GM23248 (cell line): ENCODE measurements at places on chromosomes 7 and 10. TPM values are rescaled to one million over a fixed set of nuclear protein-coding genes. Genes with fewer than 3 reads are reported as not detected.
A peak's percentile ranks its signal among the peaks of the same experiment; 100 is the strongest.

DNA sequence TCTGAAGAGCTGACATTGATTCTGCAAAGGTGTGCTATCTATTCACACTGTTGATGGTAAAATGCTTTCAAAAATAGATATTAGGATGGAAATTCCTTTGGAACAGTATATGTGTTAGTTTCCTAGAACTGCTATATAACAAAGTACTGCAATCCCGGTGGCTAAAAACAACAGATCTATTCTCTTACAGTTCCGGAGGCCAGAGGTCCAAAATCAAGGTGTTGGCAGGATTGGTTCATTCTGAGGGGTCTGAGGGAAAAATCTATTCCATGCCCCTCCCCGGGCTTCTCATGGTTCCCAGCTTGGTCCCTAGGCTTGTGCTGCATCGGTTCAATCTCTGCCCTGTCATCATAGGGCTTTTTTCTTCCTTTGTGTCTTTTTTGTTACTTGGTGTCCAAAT, 79.9 kb downstream of the ADD3 start:
- DNase-seq, result no peak
- H3K27me3 ChIP-seq, result no peaks in the 10 kb centered on the region
- peaks cover 30% of the 10 kb centered on the region for H3K4me1 ChIP-seq
- H3K4me3 ChIP-seq, result no peak overlapping the region

GRCh38 chr7:121103579-121103978, 115.1 kb downstream of the CPED1 start:
- H3K36me3 ChIP-seq, result no peaks in the 10 kb centered on the region; the same call in 1 of the 2 replicates
- no peaks in the 10 kb centered on the region for H3K27me3 ChIP-seq
- DNase-seq, result no peak
- peaks cover 6% of the 10 kb centered on the region; the same call in 1 of the 2 replicates for H3K4me1 ChIP-seq

The ACADSB gene
- total RNA-seq, result 3.7 and 3.9 TPM in 2 replicates

DNA sequence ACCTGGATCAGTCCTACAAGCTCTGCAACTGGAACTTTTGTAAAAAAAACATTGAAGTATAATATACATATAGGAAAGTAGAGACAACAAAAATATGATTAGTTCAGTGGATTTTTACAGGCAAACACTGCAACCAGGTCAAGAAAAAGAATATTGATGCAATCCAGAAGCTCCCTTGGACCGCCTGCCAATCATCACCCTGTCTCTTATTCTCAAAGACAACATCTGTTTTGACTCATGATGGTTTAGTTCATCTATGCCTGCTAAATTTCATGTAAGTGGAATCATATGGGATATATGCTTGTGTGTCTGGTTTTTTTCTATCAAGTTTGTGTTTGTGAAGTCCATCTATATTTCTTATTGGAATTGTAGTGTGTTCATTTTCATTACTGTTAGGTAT, 7.7 kb upstream of the HYCC1 start:
- no peak for DNase-seq
- no peaks in the 10 kb centered on the region for H3K36me3 ChIP-seq
- peak overlapping the region; percentile 44; the same call in 1 of the 2 replicates for H3K4me3 ChIP-seq
- peaks cover 28% of the 10 kb centered on the region for H3K4me1 ChIP-seq
- H3K27ac ChIP-seq, result peak overlapping the region; percentile 93

The CDK14 gene
- total RNA-seq, result 21.2 and 24.9 TPM in 2 replicates

- no peaks in the 10 kb centered on the region for H3K36me3 ChIP-seq
- H3K4me3 ChIP-seq, result no peak overlapping the region
- H3K27ac ChIP-seq, result no peak overlapping the region
- H3K4me1 ChIP-seq, result no peaks in the 10 kb centered on the region
- DNase-seq, result no peak
Observed at GRCh38 chr10:98921316-98921715, 314.3 kb downstream of the HPSE2 start.

The RGS10 gene
- 26.9 and 27.8 TPM in 2 replicates for total RNA-seq

DNA sequence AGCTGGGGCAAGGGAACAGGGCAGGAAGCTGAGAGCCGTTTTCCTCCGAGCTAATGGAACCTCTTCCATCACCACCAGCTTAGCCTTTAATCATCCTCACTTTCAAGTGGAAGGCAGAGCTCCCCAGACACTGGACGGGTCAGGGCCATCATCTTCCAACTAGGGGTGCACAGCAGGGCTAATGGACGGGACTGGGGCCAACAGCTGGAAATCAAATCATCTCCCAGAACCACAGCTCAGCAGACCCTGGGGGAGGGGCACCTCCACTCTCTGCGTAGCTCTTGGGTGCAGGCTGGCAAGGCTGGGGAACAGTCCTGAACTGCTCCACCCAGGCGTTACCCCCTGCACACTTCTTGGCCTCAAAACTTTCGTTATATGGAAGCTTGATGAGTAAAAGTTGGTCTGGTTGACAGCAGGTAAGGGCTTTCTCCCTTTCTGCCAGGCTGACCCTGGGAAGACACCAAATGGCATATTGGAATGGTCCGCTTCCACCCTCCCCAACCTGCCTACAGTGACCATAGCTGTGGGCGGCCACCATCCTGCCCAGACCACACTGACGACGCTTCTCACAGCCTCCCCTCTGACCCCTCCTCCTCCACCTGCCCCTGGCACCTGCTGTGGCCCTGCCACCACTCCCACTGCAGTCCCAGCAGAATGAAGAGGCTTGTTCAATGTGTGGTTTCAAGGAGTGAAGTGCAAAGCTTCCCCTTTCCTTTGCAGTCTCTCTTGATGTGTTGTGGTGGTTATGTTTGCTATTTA, 51.7 kb upstream of the RET start:
- H3K36me3 ChIP-seq, result no peaks in the 10 kb centered on the region
- no peaks in the 10 kb centered on the region for H3K4me1 ChIP-seq
- H3K4me3 ChIP-seq, result no peak overlapping the region
- DNase-seq, result no peak
- no peak overlapping the region for H3K27ac ChIP-seq

GRCh38 chr10:15652117-15652516, 67.6 kb downstream of the ITGA8 start:
- H3K27ac ChIP-seq, result no peak overlapping the region
- no peak overlapping the region for H3K4me3 ChIP-seq
- H3K27me3 ChIP-seq, result no peaks in the 10 kb centered on the region
- no peaks in the 10 kb centered on the region for H3K36me3 ChIP-seq
- no peaks in the 10 kb centered on the region for H3K4me1 ChIP-seq

The ABCA13 gene
- 0.11 TPM in 1 of 2 replicates, not detected in the other for total RNA-seq

DNA sequence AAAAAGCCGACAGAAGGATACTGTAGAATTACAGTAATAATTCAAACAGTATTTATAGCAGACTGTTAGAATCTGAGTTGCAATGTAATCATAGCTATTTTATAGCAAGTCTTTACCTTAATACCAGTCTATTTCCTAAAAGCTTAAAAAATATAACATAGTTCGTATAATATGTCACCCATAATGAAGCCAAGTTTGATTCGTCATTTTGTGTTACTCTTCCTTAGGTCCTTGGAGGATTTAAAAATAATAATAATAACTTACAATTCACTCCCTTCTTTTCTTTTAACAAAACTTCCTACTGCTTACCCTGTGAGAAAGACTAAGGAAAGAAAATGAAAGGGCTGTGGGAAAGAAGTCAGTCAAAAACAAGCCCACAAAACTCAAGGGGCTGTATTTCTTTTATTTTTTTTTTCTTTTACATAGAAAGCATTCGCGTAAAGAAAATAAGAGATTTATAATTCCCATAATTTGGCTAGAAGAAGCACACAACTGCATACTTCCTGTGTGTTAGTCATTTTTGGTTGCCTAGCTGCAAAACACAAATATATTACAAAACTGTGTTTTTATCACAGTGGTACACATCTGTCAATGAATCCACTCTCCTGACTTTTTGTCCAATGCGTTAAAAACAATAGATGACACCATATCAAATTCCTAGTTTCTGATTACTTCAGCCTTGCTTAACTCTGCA, 187.2 kb upstream of the CELF2 start:
- H3K4me1 ChIP-seq, result peaks cover 46% of the 10 kb centered on the region
- peak overlapping the region; percentile 99 for H3K27ac ChIP-seq
- peak; percentile 92 for DNase-seq
- no peaks in the 10 kb centered on the region for H3K36me3 ChIP-seq
- H3K4me3 ChIP-seq, result peak overlapping the region; percentile 57

GRCh38 chr10:15232279-15232678, 63.8 kb upstream of the NMT2 start:
- H3K27me3 ChIP-seq, result no peaks in the 10 kb centered on the region
- no peaks in the 10 kb centered on the region for H3K36me3 ChIP-seq
- no peak for DNase-seq

DNA sequence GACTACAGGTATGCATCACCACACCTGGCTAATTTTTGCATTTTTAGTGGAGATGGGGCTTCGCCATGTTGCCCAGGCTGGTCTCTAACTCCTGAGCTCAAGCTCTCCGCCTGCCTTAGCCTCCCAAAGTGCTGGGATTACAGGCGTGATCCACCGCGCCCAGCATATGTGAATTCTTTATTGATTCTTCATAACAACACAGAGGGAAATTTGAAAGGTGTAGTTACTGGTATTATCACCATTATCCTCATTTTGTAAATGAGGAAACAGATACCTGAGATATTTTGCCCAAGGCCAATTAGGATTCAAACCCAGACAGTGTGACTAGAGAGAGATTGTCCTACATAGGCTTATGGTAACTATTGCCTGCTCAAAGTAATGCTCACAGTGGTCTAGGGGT, 22.6 kb downstream of the TCF7L2 start:
- H3K27me3 ChIP-seq, result no peaks in the 10 kb centered on the region
- no peak for DNase-seq
- no peak overlapping the region for H3K4me3 ChIP-seq
- H3K4me1 ChIP-seq, result peaks cover 2% of the 10 kb centered on the region; the same call in 1 of the 2 replicates
- no peak overlapping the region for H3K27ac ChIP-seq
- peaks cover 18% of the 10 kb centered on the region for H3K36me3 ChIP-seq

GRCh38 chr10:49123981-49124950, 8.9 kb upstream of the VSTM4 start:
- no peaks in the 10 kb centered on the region for H3K36me3 ChIP-seq
- H3K27ac ChIP-seq, result no peak overlapping the region
- H3K4me1 ChIP-seq, result peaks cover 3% of the 10 kb centered on the region; the same call in 1 of the 2 replicates
- DNase-seq, result no peak
- no peaks in the 10 kb centered on the region for H3K27me3 ChIP-seq

GRCh38 chr10:78408671-78409472, 375.2 kb downstream of the RPS24 start:
- H3K36me3 ChIP-seq, result no peaks in the 10 kb centered on the region
- no peak overlapping the region for H3K4me3 ChIP-seq
- DNase-seq, result peak; percentile 73
- no peaks in the 10 kb centered on the region for H3K27me3 ChIP-seq
- H3K27ac ChIP-seq, result no peak overlapping the region
- H3K4me1 ChIP-seq, result peaks cover 10% of the 10 kb centered on the region; the same call in 1 of the 2 replicates

DNA sequence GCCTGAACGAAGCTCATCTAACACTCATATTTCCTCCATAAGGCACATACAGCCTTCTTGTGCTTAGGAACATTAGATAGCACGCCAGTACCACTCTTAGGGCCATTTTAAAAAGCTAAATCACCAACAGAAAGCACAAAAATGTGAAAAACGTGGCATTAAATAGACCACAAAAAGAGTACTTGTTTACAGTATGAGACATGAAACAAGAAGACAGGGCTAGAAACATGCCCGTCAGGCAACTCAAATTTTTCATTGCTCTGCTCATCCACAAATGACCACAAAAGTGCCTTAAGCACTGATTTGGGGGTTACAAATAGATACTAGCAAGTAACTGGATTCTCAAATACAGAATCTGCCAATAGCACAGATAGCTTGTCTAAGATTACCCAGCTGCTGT, 67.8 kb downstream of the ELMO1 start:
- H3K27me3 ChIP-seq, result no peaks in the 10 kb centered on the region
- no peak for DNase-seq
- H3K4me3 ChIP-seq, result no peak overlapping the region
- H3K27ac ChIP-seq, result no peak overlapping the region
- no peaks in the 10 kb centered on the region for H3K4me1 ChIP-seq

GRCh38 chr10:3006093-3006492, 61.3 kb upstream of the PFKP start:
- no peak for DNase-seq
- no peak overlapping the region for H3K4me3 ChIP-seq
- H3K4me1 ChIP-seq, result no peaks in the 10 kb centered on the region
- no peaks in the 10 kb centered on the region for H3K36me3 ChIP-seq
- H3K27me3 ChIP-seq, result peaks cover 32% of the 10 kb centered on the region

- H3K4me1 ChIP-seq, result no peaks in the 10 kb centered on the region
- no peaks in the 10 kb centered on the region for H3K27me3 ChIP-seq
- H3K36me3 ChIP-seq, result no peaks in the 10 kb centered on the region
- no peak overlapping the region for H3K27ac ChIP-seq
- H3K4me3 ChIP-seq, result no peak overlapping the region
- peak; percentile 26 for DNase-seq
Observed at GRCh38 chr10:4902571-4903011, 60.6 kb upstream of the AKR1C1 start.

- no peaks in the 10 kb centered on the region for H3K36me3 ChIP-seq
- H3K27ac ChIP-seq, result no peak overlapping the region
- H3K4me3 ChIP-seq, result no peak overlapping the region
- DNase-seq, result no peak
- no peaks in the 10 kb centered on the region for H3K27me3 ChIP-seq
Observed at GRCh38 chr7:123929655-123930054, 4.6 kb downstream of the SPAM1 start.

DNA sequence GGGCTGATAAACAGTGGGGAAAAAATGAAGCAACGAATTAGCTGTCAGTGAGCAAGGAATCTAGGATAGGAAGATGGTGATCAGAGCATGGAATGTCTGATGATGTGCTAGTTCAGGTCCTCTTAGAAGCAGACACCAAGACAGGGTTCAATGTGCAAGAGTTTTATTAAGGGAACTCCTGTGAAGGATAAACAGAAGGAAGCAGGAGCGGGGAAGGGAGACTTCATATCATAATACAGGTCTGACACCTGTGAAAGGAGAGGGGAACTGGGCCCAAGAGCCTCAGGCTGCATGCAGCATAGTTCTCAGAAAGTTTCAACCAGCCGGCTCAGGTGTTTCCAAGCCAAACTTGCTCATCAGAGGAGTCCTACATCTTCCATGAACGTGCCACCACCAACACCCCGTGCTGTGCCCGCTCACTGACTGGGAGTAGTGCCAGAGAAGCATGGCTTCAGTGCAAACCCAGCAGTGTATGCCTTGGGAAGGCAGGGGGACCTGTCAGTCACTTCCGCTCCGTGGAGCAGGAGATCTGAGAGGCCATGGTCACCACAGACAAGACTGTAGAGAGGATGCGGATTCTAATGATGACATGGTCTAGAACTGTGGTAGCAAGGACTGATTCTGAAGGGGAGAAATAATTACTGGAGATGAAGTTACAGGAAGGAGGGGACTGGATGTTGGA, 45.8 kb downstream of the ZNF800 start:
- 0 out of 2 replicates have a peak, but pooled peaks cover under 1% of the 10 kb centered on the region for H3K36me3 ChIP-seq
- no peaks in the 10 kb centered on the region for H3K4me1 ChIP-seq
- H3K4me3 ChIP-seq, result no peak overlapping the region
- DNase-seq, result no peak
- H3K27me3 ChIP-seq, result no peaks in the 10 kb centered on the region

DNA sequence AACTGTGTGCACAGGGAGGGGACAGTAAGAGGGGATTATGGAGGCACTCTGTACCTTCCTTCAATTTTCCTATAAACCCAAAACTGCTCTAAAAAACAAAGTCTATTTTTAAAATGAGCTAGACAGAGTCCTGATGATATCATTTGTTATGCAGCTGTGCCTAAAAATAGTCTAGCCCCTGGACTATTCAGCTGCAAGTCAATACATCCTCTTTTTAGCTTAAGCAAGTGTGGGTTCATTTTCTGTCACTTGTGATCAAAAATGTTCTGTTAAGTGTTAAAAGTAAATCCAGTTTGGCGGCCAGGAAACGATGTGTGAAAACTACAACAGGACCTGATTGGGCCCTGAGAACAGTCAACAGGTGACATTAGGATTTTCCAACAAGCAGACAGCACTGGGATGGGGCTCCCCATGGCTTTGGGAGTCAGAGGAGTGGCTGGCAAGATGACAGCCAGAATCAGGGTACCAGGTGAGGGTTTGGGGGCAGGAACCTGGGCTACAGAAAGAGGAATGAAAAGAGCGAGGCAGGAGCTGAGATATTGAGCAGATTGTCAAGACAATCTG, 33.9 kb downstream of the FAM107B start:
- H3K36me3 ChIP-seq, result no peaks in the 10 kb centered on the region
- no peak overlapping the region for H3K4me3 ChIP-seq
- H3K4me1 ChIP-seq, result no peaks in the 10 kb centered on the region
- peaks cover 40% of the 10 kb centered on the region for H3K27me3 ChIP-seq
